ENCODE measurements at places on chromosomes 13 and 19.

DNA sequence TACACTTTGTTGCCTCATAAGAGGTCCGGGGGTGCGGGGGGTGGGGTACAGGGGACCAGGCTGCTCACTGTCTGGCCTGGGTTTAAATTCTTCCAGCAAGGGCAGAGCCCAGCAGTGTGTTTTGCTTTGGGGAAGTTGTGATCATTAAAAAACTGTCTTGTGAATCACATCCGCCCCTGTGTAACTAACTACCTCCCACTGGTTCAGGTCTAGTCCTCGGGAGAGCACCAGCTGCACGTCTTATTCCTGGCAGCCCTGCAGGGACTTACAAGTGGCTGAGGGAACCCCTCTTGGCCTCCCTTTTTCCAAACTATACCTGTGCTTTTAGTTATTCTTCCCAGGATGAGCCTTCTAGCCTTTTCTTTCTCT is 127.5 kb downstream of the SIPA1L3 start:
- no peaks in the 10 kb centered on the region for H3K27me3 ChIP-seq
- H3K4me3 ChIP-seq = no peak overlapping the region
- no peak for DNase-seq
- no peaks in the 10 kb centered on the region for H3K36me3 ChIP-seq

DNA sequence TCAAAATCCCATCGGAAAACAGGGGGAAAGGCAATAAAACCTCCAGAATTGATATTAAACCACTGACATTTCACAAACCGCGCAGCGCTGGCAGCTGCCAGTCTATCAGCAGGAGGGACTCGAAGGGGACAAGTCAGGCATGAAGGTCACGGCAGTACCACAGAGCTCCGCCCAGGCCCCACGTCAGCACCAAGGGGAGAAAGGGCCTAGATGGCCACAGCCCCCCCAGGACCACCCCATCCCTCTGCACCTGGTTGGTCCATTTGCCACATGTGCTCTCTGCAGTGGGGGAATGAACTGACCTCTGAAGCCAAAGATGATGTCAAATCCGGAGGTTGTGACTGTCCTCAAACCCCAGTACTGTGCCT is 9.5 kb upstream of the VSTM2B start:
- no peak overlapping the region for H3K4me3 ChIP-seq
- no peaks in the 10 kb centered on the region for H3K27me3 ChIP-seq
- H3K27ac ChIP-seq = no peak overlapping the region
- H3K36me3 ChIP-seq = no peaks in the 10 kb centered on the region
- no peak for DNase-seq

GRCh38 chr13:40639221-40639681 is 27.2 kb downstream of the FOXO1 start:
- peak; percentile 79 for DNase-seq
- no peaks in the 10 kb centered on the region for H3K36me3 ChIP-seq
- peaks cover 29% of the 10 kb centered on the region for H3K4me1 ChIP-seq
- no peak overlapping the region for H3K4me3 ChIP-seq
- H3K27ac ChIP-seq = peak overlapping the region; percentile 72

DNA sequence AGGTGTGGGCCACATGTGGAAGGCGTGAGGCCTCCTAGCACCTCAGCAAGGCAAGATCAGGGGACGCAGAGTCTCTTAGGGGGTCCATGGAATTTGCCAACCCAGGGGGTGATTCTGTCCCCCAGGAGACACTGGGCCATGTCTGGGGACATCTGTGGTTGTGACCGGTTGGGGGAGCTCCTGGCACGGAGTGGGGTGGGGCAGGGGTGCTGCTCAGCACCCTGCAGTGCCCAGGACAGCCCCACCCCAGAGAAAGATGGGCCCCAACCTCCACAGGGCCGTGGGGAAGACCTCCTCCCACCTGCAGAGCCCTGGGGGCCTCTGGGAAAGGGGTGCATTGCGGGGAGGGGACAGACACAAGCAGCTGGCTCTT is 4.0 kb downstream of the MKNK2 start:
- H3K27me3 ChIP-seq = no peaks in the 10 kb centered on the region
- H3K4me1 ChIP-seq = peaks cover 83% of the 10 kb centered on the region
- H3K36me3 ChIP-seq = peaks cover 56% of the 10 kb centered on the region
- H3K27ac ChIP-seq = peak overlapping the region; percentile 91
- DNase-seq = no peak
- H3K4me3 ChIP-seq = no peak overlapping the region

- no peaks in the 10 kb centered on the region for H3K36me3 ChIP-seq
- peaks cover 30% of the 10 kb centered on the region for H3K4me1 ChIP-seq
- H3K27me3 ChIP-seq = no peaks in the 10 kb centered on the region
- no peak for DNase-seq
- H3K4me3 ChIP-seq = no peak overlapping the region
- no peak overlapping the region for H3K27ac ChIP-seq
These were observed 2.4 kb downstream of the SAE1 start for GRCh38 chr19:47133021-47133471.

GRCh38 chr13:48393698-48394085 is 19.2 kb downstream of the LPAR6 start:
- H3K36me3 ChIP-seq = no peaks in the 10 kb centered on the region
- no peak for DNase-seq
- no peaks in the 10 kb centered on the region for H3K4me1 ChIP-seq
- no peaks in the 10 kb centered on the region for H3K27me3 ChIP-seq

- no peak overlapping the region for H3K4me3 ChIP-seq
- no peaks in the 10 kb centered on the region for H3K36me3 ChIP-seq
- H3K27me3 ChIP-seq = peaks cover 15% of the 10 kb centered on the region
- no peak for DNase-seq
These were observed 205.5 kb downstream of the USP12 start for GRCh38 chr13:26965952-26966700.
